ENCODE measurements at places on chromosomes 5 and 9. TPM values are rescaled to one million over a fixed set of nuclear protein-coding genes. Genes with fewer than 3 reads are reported as not detected.

F2RL2 gene
- total RNA-seq: 0.18 TPM

LHFPL2 gene
- total RNA-seq: 4.0 TPM

NAIP gene
- total RNA-seq: 3.9 TPM

KIF24 gene
- total RNA-seq: 1.2 TPM

PCDHGB4 gene
- 10.9 TPM for total RNA-seq

RETREG1 gene
- 205 TPM for total RNA-seq

Data from heart right ventricle (tissue), 16 donors.